Posterior vena cava (tissue), 2 donors: ENCODE measurements at places on chromosomes 5 and 9. TPM values are rescaled to one million over a fixed set of nuclear protein-coding genes. Genes with fewer than 3 reads are reported as not detected.
A peak's percentile ranks its signal among the peaks of the same experiment; 100 is the strongest.

DNA sequence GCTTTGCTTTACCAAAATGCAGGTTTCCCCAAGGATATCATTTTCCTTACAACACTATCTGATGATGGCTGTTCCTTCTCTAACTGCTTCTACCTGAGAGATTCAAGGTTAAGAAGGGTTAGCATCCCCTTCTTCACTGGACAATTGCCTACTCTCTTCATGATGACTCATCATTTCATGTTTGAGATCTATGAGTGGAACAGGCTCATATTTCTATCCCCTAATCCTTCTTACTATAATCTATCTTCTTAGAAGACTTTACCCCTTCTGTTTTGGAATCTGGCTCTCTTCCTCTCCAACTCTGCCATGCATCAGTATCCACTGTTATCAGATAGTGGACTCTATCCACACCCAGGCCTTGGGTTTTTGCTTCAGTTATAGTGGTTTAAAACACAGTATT lies 54.3 kb downstream of the NR3C1 start:
- DNase-seq: no peak

DNA sequence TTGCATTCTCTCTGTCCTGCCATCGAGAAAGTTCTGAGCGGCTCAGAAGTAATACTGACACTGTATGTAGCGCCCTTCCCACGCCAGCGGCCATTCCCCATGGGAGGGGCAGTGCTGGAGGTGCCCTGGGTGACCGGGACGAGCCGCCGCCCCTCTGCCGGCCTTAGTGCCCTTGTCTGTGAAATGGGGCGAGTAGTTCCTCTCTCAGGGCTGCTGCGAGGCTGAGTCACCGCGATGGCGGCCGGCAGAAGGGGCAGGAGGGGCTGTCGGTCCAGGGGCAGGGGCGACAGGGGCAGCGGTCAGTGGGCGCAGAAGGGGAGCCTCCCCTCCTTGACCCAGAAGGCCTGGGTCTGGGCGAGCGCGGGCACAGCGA lies 148.9 kb downstream of the GAPVD1 start:
- no peak for DNase-seq

DNA sequence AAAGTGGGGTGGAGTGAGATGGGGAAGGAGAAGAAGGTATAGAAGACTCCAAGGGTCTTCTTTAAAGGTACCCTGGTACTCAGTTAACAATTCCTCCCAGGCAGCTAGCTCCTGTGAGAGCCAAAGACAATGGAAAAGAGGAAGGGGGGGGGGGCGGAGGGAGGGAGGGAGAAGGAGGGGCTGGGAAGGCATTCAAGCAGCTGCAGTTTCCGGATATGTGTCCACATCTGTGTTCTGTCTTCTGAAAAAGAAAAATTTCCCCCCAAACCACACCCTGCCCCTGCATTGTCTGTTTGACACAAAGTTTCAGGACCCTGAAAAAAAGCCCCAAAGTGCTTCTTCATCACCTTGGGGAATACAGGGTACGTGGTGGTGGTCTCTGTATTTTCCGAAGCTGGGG lies 11.1 kb downstream of the SPRY4 start:
- DNase-seq: no peak

DNA sequence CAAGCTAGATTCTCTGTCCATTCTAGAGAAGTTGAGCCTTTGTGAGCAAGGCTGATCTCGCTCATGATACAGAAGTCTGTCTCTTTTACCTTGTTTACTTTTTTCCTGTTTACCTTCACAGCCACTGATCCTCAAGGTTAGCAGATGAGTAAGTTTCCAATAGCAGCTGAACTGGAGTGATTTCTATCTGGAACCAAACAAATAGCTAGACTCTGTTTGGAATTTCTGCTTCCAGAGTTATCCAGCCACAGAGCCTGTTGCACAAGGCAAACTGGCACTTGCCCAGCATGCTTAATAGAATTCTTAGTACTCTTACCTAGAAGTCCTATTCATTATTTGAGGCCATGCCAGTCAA lies 12.8 kb upstream of the PANK3 start:
- peak; percentile 84 for DNase-seq

DNA sequence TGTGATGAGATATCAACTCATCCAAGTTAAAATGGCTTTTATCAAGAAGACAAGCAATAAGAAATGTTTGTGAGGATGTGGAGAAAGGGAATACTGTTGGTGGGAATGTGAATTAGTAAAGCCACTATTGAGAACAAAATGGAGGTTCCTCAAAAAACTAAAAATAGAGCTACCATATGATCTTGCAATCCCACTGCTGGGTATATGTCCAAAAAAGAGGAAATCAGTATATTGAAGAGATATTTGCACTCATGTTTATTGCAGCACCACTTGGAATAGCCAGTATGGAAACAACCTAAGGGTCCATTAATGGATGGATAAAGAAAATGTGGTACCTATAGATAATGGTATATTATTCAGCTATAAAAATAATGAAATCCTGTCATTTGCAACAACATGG lies 25.1 kb downstream of the PPIP5K2 start:
- no peak for DNase-seq

GRCh38 chr5:74063821-74064220 lies 437.8 kb downstream of the ARHGEF28 start:
- DNase-seq: no peak

DNA sequence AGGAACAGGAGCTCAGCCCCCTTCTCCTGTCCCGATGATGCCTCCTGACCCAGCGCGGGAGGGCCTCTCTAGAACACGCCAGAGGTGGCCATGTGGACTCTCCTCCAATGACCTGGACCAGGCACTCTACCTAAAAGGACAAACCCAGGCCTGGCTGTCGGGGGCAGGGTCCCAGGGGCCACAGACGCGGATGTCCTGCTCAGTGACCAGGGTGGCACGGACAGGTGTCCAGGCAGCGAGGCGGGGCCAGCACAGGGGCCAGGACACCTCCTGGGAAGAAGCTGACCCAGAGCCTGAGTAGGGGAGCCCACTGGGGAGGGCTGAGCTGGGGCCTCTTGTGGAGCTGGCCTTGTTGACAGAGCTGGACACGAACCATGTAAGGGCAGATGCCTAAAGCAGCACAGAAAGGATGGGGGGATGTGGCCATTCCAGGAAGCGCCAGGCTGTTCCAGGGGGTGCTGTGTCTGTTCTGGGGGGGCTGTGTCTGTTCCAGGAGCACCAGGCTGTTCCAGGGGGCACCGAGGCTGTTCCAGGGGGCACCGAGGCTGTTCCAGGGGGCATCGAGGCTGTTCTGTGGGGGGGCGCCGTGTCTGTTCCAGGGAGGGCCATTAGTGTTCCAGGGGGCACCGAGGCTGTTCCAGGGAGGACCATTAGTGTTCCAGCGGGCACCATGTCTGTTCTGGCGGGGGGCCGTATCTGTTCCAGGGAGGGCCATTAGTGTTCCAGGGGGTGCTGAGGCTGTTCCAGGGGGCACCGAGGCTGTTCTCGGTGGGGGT lies 30.5 kb downstream of the EXD3 start:
- no peak for DNase-seq

- no peak for DNase-seq
Observed at GRCh38 chr9:10237584-10237983, 375.2 kb downstream of the PTPRD start.

DNA sequence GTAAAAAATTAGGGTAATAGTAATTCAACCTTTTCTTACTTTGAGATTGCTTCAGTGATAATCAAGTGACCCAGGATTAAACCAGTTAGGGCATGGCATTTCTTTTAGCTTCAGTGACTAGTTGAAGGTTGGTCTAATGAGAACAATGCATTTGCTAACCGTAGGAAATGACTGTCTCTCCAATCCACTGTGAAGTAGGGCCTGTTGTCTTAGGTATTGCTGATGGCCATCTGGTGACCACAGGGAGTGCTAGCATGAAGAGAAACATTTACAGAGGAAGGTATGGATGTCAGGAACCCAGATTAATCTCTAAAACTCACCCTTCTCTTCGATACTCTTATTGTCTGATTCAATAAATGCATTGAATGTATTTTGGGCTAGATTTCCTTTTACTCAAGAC lies 535.9 kb upstream of the SEMA6A start:
- DNase-seq: no peak

DNA sequence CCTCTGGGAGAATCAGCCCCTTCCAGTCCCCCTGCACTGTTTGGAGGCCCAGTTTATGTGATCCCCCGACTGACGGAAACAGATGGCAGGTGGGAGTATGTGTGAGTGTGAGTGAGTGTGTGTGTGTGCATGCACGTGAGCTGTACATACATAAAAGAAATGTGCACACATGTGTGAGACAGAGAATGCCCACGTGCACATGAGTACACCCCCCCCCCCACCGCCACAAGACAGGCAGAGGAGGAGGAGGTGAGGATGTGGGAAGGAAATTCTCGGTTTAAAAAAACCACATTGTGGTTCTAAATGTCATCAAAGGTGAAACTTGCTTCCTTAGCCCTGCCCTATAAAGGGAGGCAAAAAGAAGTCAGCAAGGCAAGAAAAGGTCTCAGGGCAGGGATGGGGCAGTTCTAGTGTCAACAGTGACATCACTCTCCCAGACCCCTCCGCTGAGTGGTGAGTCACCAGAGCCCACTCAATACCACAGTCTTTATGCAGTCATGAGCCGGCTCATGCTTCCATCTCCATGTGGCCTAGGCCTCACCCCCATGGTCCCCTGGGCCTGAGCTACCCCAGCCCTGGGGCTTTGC lies 79.2 kb upstream of the HSPA9 start:
- peak; percentile 50 for DNase-seq

- DNase-seq: no peak
Observed at GRCh38 chr9:96464426-96464825, 14.5 kb downstream of the HABP4 start.

GRCh38 chr5:29378104-29378503 lies 1815.4 kb upstream of the CDH6 start:
- no peak for DNase-seq

DNA sequence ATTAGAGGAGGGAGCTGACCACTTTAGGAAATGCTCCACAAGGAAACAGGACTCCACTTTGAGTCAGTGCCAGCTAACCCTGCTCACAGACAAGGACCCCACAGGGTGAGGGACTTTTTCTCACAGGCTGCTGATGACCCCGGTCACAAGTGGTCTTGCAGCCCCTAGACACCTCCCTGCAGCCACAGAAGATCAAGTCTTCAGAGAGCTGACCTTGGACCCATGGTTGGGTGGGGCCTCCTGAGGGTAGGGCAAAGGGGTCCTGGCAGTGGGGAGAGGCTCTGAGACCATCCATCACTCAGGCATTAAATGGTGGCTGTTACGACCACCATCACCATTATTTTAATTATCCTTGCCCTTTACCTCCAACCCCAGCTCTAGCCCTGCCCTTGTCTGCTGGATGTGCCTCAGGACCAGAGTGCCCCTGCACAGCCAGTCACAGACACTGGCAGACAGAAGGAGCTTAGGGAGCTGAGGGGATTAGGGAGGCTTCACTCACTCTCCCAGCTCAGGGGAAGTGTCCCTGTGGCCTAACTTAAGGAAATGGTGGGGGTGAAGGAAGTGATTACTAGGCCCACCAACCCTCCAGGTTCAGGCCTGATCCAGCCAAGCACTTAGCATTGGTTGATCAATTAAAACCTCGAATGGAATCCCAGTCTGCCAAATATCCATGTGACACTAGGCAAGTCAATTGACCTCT lies 1.6 kb downstream of the ACSL6 start:
- DNase-seq: peak; percentile 41

DNA sequence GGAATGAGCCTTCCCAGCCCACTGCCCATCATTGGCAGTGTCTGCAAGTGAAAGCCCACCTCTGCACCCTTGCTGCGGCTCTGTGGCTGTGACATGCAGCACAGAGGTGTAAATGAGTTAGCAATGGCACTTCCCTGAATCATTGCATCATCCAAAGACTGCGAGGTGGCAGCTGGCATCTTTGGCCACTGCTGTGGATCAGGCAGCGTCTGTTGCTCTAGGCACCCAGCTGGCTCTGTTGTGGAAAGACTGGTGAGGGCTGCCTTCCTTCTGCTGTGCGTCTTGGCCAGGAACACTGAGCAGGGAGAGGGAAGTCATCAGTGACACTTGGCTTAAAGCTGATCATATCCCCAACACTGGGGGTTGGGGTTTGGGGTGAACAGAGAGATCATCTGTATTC lies 64.5 kb downstream of the MFAP3 start:
- DNase-seq: no peak

DNA sequence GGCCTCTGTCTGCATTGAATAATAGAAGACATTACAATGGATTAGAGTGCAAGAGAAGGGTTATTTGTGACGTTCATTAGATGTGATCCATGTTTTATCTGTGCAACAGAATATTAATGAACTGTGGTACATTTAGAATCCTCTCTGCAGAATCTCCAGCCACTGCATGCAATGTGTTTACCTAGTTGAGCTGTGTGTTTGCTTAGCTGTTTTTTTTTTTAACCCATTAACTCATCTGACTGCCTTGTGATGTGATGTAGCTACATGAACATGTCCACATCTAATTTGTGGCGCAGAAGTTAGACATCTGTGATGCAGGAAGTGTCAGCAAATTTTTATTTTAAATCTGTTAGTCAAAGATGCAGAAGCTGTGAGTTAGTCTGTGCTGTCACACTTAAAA lies 236.9 kb downstream of the CD180 start:
- no peak for DNase-seq

Gene SPINK1
- not detected for total RNA-seq

Gene GMCL2
- not detected for total RNA-seq

Gene ZFAND5
- 175 TPM for total RNA-seq

- no peak for DNase-seq
Observed at GRCh38 chr5:142883438-142883837, 113.3 kb downstream of the ARHGAP26 start.

DNA sequence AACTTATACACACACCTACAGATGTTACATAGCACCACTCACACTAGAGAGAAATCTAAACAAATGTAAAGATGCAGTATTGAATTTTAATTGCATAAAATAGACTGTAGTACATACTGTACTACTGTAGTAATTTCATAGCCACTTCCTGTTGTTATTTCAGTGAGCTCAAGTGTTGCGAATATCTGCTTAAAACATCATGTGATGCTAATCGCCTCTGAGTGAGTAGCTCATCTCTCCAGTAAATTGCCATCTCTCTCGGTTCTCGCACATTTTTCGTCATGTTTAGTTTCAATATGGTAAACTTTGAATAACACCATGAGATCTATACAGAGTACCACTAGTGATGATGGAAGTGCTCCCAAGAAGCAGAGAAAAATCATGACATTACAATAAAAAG lies 22.0 kb upstream of the ARHGEF28 start:
- DNase-seq: no peak

Gene TMEM215
- not detected for total RNA-seq

Gene GFRA3
- total RNA-seq: not detected
